DMS79 treated with DMSO at 0.1 percent for 48 hours (cell line): ENCODE measurements at places on chromosomes 7 and 10.

DNA sequence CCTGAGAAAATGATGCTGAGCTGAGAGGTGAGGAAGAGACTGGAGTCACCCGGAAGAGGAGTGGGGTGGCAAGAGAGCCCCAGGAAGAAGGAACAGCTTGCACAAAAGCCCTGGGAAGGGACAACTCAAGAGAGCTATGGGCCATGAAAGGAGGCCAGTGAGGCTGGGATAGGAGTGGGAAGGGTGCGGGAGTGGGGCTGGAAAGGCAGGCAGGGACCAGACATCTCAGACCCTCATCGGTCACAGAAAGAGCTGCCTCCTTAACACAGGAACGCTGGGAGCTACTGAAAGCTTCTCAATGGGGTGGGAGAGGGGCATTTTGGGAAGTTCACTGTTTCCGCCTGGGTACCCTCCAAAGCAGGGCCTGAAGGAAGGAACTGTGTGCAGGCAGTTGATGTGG lies 122.0 kb upstream of the UNC5B start:
- DNase-seq, result no peak

DNA sequence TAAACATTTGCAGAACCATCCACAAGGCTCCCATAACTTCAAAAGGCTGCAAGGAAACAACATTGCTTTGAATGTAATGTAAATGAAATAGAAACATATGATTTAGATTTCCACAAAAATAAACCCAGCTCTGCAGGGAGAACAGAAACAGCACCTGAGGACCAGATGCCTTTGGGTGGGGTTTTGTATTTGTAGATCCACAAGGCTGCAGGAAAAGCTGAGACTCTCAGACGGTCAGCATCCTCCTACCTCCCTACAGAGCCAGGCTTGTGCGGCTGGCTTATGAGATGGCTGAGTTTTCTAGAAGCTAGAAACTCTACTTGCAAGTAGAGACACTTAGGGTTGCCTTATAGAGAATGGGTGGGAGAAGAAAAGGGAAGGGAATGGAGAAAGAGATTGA lies 49.8 kb downstream of the FAM107B start:
- DNase-seq, result no peak

GRCh38 chr10:89793649-89794254 lies 92.4 kb downstream of the KIF20B start:
- DNase-seq, result peak; percentile 34

- DNase-seq, result no peak
Observed at GRCh38 chr7:106062521-106062931, 49.6 kb downstream of the SYPL1 start.

GRCh38 chr7:12917801-12918200 lies 230.4 kb downstream of the ARL4A start:
- DNase-seq, result no peak

DNA sequence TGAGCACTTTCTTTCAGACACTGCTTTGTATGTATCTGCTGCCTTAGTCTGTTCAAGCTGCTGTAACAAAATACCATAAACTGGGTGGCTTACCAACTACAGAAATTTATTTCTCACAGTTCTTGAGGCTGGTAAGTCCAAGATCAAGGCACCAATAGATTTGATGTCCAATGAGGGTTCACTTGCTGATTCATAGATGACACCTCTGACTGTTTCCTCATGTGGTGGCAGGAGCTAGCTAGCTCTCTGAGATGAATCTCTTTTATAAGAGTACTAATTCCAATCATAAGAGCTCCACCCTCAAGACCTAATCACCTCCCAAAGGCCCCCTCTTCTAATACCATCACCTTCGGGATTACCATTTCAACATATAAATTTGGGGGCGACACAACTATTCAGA lies 76.6 kb upstream of the ADO start:
- no peak for DNase-seq

DNA sequence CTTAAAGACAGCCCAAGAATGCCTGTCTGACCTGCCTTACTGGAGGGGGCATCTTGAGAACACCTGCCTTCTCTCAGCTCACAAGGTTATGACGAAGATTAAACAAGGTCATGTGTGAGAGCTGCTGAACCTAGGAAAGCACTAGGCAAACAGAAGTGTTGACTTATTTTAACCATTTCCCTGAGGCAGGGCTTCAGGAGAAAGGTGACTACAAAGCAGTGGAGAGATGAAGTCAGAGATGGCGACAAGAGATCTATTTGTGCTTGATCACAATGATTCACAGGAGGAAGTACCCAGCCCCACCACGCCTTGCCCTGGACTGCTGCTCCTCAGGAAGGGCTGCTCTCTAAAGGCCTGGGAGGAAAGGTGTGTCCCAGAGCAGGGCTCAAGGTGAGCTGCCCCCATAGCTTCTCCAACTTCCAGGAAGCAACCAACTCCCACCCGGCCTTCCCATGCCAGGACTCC lies 27.8 kb downstream of the STN1 start:
- DNase-seq, result peak; percentile 8
